ENCODE measurements at places on chromosomes 4 and X.

DNA sequence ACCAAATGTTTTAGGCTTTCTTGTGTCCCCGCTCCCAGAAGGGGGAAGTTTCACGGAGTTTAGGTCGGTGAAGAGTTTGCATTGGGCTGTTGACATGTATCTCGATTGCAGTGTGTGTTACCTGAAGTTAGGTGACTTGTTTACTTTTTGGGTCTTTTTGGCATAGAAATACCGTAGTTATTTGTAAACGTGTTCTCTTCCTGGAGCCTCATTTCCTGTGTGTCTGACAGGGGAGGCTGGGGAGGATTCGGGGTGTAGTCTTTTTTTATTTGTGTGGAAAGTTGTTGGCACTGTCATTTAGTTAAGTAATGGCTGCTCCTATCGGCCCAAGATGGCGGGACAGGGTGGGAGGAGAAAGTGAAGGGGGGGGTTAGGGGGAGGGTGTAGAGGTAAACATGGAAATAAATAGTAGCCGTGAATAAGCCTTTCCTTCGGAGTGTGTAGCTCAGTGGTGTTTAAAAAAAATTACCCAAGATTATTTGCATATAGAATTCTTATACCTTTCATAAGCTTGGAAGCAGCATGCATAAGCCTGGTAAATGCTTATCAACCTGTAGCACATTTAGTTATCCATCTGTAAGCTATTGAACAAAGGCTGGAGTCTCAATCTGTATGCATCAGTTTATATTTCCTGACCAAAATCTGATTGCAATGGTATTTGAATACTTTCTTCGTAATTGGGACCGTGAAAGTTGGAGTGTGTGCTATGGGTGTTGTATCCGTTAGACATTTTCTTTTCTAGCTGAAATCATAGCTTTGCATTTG, 1.6 kb downstream of the KDM6A start:
- DNase-seq: peak; percentile 2

GRCh38 chr4:52407545-52407944, 251.6 kb downstream of the USP46 start:
- no peak for DNase-seq

DNA sequence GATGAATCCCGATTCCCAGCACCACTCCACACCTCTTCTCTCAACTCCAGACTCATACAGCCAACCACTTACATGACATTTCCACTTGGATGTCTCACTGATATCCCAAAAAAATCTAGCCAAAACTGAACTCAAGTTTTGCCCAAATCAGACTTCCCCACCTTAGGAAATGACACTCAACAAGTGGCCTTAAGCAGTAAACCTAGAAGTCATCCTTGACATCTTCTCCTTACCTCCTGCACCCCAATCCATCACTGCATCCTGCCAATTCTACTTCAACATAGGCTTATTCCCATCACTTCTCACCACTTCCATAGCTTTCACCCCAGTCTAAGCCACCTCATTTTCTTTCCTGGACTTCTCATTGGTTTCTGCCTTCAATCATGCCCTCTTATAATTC, 39.1 kb downstream of the PRPS1 start:
- no peak for DNase-seq

- DNase-seq: no peak
Observed at GRCh38 chrX:18654875-18655836, 16.8 kb downstream of the RS1 start.

- no peak for DNase-seq
Observed at GRCh38 chr4:166282081-166282770, 409.2 kb downstream of the TLL1 start.

GRCh38 chr4:48668254-48669017, 111.6 kb downstream of the FRYL start:
- no peak for DNase-seq

DNA sequence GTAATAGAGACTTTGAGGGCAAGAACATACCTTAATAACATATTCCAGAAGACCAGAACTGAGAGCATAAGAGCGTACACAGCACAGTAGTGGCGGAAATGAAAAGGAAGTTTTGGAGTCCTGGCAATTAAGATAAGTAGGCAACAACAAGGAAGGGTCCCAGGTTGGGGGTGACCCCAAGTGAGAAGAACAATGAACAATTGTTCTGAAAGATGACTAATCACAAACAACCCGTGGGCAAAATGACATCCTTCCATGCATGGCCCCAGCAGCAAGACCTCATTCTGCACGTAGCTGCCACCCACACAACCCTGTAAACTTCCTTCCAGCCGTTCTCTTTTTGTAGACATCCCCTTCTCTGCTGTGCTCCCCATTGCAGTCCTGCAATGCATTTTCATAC, 384.4 kb upstream of the PABPC4L start:
- DNase-seq: no peak

DNA sequence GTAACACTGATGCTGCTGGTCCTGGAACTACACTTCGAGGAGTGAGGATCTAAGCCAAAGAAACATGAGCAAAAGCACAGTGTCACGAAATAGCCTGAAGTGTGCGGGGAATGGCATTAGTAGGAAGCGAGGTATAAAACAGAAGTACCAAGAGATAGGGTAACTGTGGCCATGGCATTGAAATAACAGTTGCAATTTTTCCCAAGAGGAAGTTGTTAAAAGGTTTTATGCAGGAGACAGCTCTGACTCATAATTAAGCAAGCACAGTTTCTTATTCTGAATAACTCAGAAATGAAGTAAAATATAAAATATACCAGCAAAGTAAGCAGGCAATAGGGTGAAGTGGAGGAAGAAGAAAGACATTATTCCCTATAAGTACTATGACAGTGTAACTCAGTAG, 90.3 kb upstream of the TMEM150C start:
- DNase-seq: no peak

GRCh38 chrX:38129366-38129765, 91.3 kb downstream of the SRPX start:
- DNase-seq: no peak

DNA sequence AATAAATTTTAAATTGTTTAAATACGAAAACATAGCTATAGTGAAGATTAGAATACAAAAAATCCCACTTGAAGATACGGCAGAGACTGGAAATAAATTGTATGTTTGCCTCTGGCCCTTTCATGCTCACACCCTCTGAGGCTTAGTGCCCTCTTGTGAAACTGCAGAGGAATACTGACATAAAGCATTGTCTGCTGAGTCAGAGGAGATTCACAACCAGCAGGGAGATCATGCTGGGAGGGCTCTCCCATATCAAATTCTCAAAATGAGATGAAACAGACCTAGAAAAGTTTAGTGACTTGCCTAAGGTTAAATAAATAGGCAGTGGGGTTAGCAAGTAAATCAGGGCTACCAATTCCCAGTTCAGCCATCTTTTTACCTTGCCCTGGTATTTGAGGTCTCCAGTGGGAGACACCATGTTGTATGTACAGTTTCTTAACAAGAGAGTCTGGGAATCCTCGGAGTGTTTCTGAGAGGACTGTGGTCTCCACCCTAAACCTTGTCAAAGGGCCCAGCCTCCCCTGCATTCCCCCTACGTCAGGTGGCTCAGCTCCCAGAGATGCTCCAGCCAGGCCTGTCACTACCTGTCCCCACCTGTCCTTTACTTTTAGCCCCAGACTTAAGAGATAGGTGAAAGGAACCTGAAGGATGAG, 581.4 kb upstream of the DIPK2B start:
- no peak for DNase-seq

DNA sequence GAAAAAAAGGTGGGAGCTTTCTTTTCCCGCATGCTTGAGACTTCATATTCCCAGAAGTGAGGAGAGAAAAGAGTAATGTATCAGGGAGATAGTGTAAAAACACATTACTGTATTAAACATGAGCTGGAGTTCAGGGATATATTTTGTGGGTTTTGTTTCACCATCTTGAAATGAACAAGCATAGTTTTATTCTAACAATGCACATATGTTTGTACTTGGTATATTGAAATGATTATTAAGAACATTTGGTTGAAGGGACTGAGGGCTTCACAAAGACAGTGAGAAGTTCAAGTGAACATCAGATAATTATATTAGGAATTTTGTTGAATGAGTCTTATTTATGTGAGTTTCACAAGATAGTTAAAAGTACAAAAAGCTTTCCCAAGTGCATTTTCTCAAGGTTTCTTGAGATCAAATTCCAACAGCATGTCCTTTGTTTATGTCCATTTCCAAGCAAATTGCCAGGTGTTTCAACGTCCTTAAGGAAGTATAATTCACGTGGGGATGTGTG, 368.8 kb downstream of the ANKRD50 start:
- no peak for DNase-seq

- no peak for DNase-seq
Observed at GRCh38 chr4:86159216-86159615, 200.6 kb downstream of the MAPK10 start.

GRCh38 chr4:140937866-140938265, 181.7 kb upstream of the TBC1D9 start:
- DNase-seq: peak; percentile 69
